ENCODE measurements at places on chromosomes 1 and 21.

DNA sequence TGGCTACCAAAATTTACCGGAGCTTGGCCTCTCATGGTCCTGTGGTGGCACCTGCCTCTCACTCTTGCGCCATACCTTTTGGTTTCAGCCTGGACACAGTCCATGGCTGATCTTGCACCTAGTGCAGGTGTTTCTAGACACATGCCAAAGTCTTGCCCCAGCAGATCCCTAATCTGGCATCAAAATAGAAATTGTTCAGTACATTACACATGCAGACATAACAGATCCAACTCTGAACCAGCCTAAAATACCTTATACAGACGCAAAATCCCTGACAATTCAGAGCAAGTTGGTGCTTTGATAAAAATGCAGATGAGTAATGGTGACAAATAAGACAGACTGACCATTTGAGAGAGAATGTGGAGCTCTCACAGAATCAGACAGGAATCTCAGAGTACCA is 44.1 kb downstream of the NGF start:
- no peak for DNase-seq

GRCh38 chr1:98113811-98114210 is 193.0 kb upstream of the DPYD start:
- DNase-seq = no peak

DNA sequence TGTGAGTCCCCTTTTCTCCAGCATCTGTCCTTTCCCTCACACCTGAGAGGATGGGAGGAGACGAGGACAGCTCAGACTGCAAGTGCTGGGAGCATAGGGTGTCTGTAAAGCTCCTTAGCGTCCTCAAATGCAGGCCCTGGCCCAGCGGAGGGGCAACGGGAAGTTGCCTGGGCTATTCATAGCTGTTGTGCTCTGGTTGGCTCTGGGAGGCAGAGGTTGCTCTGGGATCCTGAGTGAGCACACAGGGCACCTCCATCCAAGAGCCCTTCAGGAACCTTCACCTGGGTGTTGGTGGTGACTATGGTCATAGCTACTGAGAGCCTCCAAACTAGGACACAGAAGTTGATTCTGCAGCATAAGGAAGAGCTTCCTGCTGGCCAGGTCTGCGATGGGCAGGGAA is 2.6 kb downstream of the PADI1 start:
- DNase-seq = no peak

DNA sequence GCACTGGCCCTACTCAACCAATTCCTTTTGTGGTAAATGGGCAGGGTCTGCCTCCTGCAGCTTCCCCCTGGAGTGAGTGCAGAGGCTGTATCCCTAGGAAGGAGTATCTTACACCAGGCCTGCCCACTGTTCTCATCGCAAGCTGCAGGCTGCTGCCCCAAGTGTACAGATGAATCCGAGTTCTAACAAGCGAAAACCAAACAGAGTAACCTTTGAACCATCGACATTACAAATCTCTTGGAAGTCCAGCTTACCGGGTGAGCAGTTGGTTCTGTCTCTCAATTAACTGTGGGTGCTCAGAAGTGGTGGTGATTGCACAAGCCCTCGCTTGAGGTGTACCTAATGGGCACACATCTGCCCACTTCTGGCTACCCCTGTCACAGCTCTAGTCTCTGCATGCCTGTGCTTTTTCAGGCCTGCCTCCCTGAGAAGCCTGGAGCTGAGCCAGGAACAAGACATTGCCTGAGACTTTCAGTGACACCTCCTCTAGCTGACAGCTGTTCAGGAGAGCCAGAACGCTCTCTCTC is 22.7 kb downstream of the INAVA start:
- no peak for DNase-seq

GRCh38 chr1:40622936-40623629 is 42.4 kb downstream of the RIMS3 start:
- no peak for DNase-seq

DNA sequence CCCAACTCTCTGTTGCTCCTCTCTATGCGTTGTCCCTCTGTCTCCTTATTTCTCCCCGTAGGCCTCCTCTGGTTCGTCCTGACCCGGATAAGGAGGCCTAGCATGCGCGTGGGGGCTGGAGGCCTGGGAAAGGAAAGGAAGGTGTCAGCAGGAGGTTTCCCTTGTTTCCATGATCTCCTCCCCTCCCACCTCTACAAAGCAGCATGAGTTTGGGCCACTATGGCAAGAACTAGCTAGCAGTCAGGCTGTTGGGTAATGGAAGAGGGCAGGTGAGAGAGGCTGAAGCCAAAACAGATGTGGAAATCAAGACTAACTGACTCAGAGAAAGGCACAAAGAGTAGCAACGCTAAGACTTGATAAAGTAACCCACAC is 687 bp upstream of the SEMA6C start:
- DNase-seq = no peak

DNA sequence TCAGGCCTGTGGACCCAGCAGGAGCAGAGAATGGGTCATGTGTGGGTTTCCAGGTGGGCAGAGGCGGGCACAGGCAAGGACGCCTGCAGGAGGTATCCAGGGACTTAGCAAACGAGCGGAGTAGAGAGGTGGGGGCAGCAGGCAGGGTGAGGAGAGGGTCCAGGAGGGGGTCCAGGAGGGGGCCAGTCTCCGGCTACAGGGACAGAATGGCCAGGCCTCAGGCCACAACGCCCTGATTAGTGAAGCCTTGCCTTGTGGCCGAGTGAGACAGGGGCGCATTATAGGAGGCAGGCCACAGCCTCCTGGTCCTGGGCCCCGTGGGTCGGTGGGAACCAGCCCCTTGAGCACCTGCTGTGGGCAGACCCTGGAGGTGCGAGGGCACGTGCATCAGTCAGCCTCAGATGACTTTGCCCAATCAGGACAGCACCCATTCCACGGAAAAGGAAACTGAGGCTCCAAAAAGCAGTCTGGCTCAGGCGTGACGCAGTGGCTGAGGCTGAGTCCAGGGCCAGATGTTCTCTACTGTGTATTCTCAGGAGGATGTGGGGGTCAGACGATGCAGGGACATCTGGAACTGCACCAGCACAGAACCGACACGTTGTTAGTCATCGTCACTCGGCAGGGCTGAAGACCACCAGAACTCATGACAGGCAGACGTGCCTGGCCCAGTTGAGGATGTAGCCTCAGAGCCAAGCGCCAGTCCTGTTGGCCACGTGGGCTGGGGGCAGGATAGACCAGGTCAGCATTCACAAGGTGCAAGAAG is 113.7 kb downstream of the CRYAA start:
- DNase-seq = no peak

- DNase-seq = no peak
These were observed 12.4 kb upstream of the BSDC1 start for GRCh38 chr1:32406629-32407111.

DNA sequence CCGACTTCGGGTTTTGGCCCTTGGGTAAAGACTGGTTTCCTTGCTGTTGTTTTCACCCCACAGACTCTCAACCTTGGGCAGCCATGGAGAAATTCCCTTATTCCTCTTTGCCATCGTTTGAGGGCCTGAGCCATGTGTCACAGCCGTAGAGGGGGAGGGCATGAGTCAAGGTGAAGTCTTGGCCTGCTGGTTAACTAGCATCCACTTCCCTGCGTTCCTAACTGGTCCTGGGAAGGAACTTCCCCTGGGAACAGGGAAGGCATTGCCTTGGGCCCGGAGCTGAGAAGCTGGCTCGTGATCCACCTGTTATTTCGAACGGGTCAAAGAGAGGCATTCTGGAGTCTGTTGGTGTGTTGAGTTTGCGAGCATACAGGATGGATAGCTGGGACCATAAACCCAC is 464.9 kb downstream of the CAMTA1 start:
- no peak for DNase-seq

GRCh38 chr1:184507604-184508280 is 120.9 kb downstream of the C1orf21 start:
- no peak for DNase-seq

GRCh38 chr1:44640200-44640853 is 34.0 kb downstream of the TMEM53 start:
- DNase-seq = no peak

DNA sequence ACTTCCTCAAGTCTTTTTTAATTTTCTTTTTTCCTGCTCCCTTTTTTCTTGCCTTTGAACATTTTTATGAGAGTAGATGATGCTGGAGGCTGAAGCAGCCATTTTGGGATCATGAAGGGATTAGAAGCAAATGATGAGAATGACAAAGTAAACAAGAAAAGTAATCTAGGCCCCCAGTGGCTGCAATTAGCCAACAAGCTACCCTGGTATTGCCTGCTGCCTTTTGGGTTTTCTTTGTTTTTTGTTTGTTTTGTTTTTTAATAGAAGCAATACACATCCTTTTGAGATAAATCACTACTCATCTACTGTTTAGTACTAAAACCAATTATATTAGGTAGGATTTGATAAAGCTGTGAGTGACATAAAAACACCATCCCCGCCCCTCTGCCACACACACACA is 280.7 kb upstream of the ADGRL2 start:
- no peak for DNase-seq

- DNase-seq = no peak
These were observed 73.4 kb upstream of the ZNF678 start for GRCh38 chr1:227490001-227490400.

DNA sequence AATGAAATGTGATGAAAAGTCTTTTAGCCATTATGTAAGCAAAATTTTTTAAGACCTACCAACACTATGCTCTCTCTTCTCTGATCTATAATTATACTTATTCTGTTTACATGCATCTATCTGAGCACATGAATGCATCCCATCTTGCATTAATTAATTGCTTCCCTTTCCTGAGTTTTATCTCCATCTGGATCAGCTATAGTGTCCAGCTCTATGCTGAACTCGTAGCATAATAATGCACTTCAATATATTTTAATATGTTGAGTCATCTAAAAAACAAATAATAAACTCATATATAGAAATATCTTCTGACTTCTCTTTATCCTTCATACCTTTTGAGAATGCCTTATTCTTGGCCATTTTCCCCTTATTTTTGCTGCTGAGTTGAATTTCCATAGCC is 1097.8 kb downstream of the TTLL7 start:
- DNase-seq = no peak

DNA sequence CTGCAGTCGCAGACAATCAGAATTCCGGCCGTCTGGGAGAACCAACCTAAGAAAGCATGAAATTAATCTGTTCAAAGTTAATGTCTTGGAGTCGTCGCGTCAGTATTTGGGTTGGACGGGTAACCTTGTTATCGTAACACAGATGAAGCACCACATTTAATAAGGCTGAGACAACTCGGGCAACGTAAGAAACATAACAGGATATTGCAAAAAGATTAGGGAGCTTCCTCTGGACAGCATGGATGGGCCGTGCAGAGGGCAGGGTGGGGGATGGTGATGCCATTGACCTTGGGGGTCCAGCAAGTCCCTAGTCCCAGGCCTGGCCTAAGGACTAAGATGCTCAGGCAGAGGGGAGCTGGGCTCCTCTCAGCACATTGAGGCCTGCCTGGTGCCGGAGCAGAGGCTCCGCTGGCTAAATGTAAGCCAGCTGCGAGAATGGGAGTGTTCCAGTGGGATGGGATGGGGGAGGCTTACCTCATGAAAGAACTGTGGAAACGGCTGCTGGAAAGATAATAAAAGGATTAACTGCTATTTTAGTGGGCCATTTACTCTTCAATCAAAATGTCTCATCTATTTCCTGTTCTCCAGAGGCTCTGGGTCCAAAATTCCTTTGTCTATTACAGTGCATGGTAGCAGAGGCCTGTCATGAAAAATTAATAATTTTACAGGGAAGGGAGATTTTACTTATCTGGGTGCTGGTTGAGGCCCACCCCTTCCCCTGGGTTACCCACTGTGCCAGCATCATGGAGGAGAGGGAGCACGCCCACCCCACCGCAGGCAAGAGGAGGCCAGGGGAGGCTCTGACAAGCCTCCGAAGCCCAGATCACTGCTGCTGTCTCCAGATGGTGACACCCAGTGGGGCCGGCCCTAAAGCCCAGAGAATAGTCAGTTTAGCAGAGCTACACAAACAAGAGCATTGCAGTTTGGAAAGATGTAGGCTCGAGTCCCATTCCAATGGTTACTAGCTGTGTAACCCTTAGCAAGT is 131.6 kb downstream of the DMRTB1 start:
- DNase-seq = peak; percentile 56

DNA sequence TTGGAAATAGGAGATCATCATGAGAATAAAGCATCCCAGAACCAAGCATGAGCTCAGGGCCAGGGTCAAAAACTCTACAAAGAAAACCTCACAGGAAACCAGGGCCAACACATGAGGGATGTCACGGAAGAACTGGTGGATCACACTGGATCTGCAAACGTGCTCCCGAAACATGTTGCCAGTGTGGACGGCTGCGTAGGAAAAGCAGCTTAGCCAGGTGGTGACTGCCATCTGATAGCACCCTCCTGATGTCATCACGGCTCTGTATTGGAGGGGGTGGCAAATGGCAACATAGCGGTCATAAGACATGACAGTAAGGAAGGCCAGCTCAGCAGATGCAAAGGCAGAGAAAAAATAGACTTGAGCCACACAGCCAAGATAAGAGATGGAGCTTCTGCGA is 20.9 kb downstream of the OR14I1 start:
- DNase-seq = no peak

- no peak for DNase-seq
These were observed 41.7 kb downstream of the DIP2A start for GRCh38 chr21:46500224-46500861.

DNA sequence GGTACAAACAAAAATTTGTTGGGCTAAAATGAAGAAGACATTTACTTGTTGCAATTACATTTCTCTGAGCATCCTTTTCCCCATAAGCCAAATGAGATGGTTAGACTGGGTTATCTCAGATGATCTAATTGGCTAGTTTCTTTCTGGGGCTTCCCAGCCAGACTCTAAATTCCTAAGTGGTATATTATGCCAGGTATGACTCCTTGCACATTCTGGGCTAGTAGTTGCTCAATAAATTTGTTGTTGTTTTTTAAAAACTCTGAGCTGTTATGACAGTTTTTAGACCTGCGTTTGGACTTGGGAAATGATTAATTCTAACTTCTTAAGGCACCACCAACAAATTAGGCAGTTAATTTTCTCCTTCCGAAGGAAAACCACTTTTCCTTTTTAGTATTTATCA is 66.1 kb downstream of the UCK2 start:
- DNase-seq = no peak

DNA sequence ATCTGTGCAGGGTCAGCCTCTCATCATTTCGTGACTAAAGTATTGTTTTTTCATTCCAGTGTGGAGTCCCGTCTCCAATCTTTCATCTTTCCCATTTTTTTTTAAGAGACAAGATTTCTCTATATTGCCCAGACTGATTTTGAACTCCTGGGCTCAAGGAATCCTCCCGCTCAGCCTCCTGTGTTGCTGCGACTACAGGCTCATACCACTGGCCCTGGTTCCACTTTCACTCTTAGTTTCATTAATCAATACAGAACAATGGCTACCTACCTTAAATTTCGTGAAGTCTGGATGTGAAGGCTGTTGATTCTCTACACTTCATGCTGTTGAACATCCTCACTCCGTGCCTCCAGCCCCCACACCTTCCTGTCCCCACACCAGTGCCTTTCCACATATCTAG is 97.7 kb upstream of the GREM2 start:
- no peak for DNase-seq

DNA sequence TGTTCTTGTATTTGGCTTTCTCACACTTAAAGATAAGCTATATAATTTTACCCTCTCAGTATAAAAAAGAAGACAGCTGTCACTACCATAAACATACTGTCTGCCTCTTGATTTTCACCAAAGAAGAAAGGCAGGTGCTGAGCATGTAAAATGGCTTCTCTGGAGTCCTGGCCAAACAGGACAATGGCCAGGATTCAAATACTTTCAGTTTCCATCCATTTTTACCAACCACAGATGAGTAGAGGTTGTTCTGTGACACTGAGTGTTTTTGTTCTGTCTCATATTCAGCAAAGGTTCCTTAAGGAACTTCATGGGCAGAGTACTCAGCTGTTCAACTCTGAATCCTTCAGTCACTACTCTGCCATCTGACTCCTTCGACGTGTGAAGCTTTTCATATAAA is 29.4 kb upstream of the RAB3GAP2 start:
- DNase-seq = no peak

- DNase-seq = no peak
These were observed 27.4 kb downstream of the TNFSF18 start for GRCh38 chr1:173023343-173023742.

All from AG09309 (cell line).